ENCODE measurements at places on chromosomes 3 and 15. TPM values are rescaled to one million over a fixed set of nuclear protein-coding genes. Genes with fewer than 3 reads are reported as not detected.

DGKG gene
- 10.8 TPM for total RNA-seq

FILIP1L gene
- total RNA-seq, result 58.1 TPM

MINDY2 gene
- total RNA-seq, result 17.2 TPM

SERINC4 gene
- total RNA-seq, result not detected

CCK gene
- not detected for total RNA-seq

DNA sequence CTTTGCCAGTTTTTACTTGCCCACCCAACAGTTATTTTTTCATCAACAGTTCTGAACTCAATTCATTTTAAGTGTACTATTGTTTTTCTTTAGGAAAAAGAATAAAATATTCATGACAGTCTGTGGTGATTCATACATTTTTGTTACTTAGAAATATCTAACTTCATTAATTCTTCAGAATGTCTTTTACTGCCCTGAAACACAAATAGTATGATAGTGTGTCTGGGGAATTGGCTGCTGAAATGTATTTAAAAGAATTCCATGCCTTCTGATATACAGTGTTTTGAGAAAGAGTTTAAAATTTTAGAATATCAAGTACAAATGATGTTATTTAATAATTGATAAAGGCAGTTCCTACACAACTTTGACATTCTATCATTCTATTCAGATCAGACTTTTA is 854.1 kb downstream of the NAALADL2 start:
- DNase-seq, result no peak

DNA sequence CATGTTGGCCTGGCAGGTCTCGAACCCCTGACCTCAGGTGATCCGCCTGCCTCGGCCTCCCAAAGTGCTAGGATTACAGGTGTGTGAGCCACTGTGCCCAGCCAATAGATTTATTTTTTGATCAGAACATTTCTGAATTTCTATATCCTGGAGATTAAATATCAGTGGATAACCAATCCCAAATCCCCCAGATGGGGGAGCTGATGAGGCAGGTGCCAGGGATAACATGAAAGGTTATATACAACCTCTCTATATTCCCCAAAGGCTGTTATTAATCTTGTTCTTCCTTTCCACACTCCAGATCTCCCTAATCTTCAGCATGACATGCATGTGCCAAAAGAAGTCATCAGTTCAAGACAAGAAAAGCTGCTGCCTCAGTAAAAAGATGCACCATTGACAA is 112.3 kb downstream of the WDR76 start:
- DNase-seq, result no peak

- DNase-seq, result no peak
Measured at GRCh38 chr3:57130571-57131209, 34.5 kb downstream of the IL17RD start.

DNA sequence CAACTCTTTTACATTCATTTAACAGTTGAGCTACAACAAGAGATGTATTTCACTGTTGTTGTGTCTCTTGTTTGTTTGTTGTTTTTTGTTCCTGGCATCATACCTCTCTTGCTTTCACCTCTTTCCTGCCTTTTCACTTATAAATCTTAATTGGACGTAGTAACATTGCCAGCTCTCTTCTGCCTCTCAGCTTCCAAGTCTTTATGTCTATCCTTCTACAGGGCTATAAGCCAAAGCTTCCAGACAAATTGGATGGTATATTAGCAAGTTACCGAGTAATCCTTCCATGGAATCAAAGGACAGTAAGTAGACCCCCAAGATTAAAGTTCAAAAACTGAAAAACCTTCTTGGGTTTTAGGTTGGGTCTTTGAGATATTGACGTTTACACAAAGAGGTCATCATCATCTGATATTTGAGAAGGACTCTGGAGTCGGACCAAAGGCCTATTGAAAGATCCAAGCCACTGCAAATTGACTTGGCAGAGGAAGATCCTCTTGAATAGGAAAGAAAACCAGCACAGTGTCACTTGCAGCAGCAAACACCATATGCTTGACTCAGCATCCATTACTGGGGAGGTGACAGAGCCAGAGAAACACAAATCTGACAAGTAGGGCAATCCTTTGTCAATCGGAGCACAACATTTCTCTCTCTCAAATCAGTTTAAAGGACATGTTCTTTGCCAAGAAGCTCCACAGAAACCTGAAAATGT is 648.5 kb upstream of the NR2F2 start:
- DNase-seq, result no peak

DNA sequence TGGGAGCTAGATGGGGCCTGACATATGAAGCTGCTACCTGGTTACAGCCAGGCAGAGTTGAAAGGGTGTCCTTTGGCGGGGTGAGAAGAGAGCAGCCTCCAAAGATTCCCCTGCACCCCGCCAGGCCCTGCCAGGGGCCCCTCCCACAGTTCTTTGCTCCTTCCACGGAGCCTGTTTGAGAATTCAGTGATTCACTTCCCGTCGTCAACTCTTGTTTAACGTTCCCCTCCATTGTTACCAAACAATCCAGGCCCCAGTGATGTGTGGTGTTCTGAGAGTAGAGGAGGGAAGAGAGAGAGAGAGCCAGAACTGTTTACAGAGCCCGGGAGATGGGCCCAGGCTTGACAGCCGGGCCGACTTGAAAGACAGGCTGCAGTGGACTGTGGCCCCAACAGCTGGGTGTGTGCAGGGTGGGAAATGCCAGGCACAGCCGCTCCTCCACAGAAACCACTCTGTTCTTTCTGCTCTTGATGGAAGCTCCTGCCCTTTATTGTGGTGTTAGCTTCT is 81.5 kb downstream of the SMAD3 start:
- DNase-seq, result peak; percentile 56

GRCh38 chr15:56468401-56468800 is 3.5 kb upstream of the MNS1 start:
- DNase-seq, result no peak

DNA sequence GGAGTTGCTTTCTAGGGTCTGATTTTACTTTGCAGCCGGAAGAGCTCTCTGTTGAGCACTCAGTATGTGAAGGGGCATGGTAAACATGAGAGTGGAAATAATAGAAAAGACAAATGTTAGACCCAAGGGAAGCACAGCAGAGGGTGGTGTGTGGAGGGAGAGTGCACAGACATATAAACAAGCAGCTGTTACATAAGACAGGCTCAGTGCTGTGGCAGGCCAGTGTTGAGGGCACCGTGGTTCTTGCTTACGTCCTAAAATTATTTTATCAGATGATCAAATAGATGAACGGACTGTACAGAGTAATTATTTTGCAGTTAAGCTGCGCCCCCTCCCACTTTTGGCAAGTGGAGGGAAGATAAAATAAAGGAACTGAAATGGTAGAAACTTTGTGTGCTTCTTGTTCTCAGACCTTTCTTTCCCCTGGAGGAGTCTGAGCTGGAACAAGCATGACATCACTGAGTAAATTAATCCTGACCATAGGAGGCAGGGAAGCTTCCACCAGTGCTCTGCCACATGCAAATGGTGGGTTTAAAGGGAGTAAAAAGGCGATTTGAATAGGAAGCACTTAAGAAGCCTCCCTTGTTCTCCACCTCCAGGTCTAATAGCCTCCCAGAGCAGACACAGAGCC is 205.6 kb downstream of the IL20RB start:
- DNase-seq, result no peak

GRCh38 chr3:135238236-135238830 is 443.3 kb downstream of the EPHB1 start:
- no peak for DNase-seq

- DNase-seq, result no peak
Measured at GRCh38 chr3:140242818-140243276, 307.9 kb downstream of the CLSTN2 start.

DNA sequence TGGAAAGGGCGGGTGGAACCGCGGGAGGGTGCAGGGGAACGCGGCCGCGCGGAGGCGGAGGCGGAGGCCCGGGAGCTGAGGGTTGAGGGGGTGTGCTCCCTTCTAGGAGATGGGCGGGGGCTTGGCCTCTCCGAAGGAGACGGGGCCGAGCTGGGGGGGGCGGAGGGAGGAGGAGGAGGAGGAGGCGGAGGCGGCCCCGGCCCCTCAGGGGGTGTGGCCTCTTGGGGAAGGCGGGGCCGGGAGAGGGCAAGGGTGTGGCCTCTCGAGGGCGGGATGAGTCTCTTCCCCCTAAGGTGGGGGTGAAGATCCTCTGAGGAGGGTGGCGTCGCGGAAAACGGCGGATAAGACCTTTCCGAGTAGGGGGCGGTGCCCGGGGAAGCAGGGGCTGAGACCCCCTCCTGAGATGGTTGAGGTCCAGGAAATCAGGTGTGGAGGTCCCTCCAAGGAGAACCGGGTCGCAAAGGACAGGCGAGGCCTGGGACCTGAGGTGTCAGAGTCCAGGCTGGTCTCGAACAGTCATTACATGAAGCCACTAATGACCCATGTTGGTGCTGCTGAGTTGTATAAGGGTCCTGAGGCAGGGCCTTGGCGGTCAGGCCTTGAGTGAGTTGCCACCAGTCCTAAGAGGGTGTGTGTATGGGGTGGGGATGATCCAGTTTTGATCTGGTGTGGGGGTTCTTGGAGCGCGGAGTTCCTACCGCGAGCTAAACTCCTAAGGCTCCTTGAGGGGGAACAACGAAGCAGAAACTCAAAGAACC is 759 bp downstream of the WDR6 start:
- DNase-seq, result peak; percentile 92

- peak; percentile 99 for DNase-seq
Measured at GRCh38 chr3:188947401-188948280, 224.1 kb upstream of the TPRG1 start.

- no peak for DNase-seq
Measured at GRCh38 chr15:93150910-93151881, 62.2 kb upstream of the RGMA start.

DNA sequence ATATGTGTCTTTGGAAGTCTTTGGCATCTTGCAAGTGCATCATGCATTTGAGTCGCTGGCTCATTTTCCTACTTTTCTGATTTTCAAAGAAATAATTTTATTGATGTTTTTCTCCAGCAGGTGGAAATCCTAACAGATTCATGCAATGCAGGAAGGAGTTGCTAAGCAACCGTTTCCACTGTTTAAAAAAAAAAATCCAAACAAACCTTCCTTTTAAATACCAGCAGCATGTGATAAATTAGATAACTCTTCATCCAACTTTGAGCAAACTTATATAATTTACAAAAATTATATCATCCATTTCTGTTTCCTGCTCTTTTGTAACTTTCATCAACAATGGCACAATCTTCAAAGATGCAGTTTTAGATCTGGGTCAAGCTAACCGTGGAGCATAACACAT is 364.1 kb downstream of the MFSD1 start:
- DNase-seq, result no peak

GRCh38 chr3:50483374-50483773 is 20.1 kb downstream of the CACNA2D2 start:
- DNase-seq, result no peak

DNA sequence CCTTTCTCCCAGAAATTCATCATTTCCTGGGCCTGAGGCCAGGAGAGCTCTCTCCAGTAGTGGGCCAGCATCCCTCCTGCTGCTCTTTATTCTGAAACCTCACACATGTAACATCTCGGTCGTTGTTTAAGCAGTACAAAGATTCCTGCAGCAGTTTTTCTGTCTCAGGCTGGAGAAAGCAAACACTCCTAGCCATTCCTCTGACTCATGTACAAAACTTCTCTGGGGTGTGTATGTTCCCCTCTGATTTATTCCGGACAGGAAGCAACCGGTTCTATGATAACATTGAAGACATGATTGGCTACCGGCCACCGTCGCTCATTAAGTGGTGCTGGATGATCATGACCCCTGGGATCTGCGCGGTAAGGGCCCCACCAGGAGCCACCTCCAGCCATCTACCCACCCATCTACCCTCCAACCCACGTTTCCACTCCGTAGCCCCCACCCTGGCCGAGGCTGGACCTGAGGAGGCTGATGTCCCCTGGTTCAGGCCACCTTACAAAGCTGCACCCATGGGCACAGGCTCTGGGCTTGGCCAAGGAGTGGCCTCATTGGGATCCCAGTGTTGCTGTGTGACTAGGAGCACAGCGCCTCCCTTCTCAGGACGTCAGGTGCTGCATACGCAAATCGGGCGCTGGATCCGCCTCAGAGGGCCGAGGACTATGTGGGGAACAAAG is 58.6 kb upstream of the SLC6A1 start:
- DNase-seq, result no peak

GRCh38 chr3:28836199-28836598 is 444.7 kb upstream of the RBMS3 start:
- no peak for DNase-seq

Data from uterus (tissue), 4 donors.